LoVo (cell line): ENCODE measurements at places on chromosomes 2 and 18.

DNA sequence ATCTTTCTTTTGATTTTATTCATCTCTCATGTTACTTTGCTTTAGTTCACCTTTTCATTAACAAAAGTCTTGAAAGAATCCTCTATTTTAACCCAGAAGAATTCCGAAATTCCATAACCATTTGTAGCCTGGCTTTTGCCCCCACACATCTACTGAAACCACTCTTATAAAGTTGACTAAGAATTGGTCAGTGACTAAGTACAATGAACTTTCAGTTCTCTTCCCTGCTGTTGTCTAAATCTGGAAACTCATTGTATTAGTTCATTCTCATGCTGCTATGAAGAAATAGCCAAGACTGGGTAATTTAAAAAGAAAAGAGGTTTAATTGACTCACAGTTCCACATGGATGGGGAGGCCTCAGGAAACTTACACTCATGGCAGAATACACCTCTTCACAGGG, 49.9 kb upstream of the PNPT1 start:
- DNase-seq, result no peak

DNA sequence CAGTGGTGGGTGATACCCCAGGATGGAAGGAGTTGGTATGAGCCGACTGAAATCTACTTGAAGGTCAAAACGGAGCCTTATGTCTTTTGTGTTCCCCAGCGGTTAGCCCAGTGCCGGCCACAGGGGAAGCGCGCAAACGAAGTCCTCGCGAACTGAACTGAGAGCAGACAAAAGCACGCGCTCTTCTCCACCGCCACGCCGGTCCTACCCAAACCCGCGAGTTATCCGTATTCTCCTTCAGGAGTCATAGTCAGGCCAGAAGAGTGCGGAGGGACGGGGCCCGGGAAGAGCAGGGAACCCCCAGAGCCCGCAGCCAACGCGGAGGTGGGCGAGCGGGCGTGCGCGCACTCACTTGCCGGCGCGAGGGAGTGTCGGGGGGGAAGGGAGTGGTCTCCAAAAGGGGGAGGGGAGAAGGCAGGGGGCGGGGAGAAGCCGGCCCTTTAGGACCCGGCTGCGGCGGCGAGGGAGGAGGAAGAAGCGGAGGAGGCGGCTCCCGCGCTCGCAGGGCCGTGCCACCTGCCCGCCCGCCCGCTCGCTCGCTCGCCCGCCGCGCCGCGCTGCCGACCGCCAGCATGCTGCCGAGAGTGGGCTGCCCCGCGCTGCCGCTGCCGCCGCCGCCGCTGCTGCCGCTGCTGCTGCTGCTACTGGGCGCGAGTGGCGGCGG, at the start of gene IGFBP2:
Gene IGFBP2, plus strand, starts transcription at position 469 of the 664 bp plus-strand sequence. Its CDS starts 104 bp downstream, at position 573.
- DNase-seq, result no peak

DNA sequence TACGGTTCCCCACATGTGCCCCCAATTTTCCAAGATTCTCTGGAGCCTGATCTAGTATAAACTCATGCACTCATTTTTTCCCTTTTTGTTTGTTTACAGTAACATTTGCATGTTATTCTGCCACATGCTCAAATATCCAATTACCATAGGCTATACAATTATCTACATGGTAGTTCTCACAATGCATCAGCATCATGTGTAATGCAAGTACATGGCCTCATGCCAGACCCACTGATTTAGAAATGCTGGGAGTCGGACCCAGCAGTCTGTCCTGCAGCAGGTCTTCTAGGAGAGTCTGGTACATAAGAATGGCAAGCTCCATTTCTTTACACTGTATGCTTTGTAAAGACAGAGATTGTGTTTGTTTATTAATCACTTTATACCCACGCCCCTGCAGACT, 107.7 kb downstream of the CBLN2 start:
- no peak for DNase-seq

DNA sequence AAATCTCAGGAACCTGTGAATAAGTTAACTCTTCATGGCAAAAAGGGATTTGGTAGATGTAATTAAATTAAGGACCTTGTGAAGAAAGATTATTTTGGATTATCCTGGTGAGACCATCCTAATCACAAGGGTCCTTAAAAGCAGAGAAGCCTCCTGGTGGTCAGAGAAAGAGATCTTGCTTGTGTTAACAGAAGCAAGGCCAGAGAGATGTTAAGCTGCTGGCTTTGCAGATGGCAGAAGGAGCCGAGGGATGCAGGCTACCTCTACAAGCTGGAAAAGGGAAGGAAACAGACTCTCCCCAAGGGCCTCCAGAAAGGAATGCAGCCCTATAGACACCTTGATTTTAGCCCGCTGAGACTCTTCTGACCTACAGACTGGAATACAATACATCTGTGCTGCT, 197.0 kb downstream of the STK39 start:
- no peak for DNase-seq

DNA sequence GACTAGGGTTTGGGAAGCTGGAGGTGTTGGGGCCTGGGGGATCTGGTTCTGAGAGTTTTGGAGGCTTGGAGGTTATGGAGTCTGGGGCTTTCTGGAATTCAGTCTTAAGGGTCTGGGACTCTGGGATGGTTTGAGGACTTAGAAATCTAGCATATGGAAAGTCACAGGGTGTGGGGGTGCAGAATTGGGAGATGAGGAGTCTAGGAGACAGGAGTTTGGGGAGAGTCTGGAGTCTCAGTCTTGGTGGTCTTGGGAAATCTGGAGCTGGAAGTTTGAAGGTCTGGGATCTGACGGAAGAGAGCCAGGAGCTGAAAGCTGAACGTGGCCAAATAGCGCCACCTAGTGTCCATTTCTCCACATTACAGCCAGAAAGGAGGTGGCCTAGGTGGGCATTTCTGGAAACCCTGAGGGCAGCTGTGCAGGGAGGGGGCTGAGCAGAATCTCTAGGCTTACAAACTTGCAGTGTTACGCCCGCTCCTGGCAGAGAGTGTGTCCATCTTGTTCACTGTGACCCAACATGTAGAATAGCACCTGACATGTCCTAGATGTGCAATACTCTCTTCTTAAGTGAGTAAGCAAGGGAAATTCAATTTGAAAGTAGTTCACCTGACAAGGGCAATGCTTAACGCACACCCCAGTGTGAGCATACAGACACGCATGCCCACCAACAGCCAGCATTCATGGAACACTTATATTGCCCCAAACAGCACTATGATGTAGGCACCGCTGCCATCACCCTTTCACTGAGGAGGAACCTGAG, 204.8 kb downstream of the TFCP2L1 start:
- DNase-seq, result peak; percentile 47

DNA sequence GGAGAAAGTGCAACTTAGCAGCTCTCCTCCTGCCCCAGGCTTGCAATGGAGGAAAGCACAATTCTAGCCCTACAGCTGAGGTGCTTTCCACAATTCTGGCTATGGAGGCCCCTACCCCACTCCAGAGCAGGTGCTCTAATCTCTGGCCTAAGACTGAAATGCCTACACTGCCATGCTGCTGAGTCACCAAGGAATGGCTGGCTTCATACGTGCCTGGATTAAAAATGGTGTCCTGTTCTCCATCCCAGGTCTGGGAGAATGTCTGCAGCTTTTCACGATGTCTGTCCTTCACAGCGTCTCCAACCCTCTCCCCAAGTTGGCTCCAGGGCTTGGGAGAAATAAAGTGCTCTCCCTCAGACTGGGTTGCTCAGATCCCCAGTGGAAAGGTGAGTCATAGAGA, 48.5 kb downstream of the MBOAT2 start:
- DNase-seq, result no peak

GRCh38 chr2:207833251-207833751, 63.6 kb upstream of the FZD5 start:
- DNase-seq, result no peak

DNA sequence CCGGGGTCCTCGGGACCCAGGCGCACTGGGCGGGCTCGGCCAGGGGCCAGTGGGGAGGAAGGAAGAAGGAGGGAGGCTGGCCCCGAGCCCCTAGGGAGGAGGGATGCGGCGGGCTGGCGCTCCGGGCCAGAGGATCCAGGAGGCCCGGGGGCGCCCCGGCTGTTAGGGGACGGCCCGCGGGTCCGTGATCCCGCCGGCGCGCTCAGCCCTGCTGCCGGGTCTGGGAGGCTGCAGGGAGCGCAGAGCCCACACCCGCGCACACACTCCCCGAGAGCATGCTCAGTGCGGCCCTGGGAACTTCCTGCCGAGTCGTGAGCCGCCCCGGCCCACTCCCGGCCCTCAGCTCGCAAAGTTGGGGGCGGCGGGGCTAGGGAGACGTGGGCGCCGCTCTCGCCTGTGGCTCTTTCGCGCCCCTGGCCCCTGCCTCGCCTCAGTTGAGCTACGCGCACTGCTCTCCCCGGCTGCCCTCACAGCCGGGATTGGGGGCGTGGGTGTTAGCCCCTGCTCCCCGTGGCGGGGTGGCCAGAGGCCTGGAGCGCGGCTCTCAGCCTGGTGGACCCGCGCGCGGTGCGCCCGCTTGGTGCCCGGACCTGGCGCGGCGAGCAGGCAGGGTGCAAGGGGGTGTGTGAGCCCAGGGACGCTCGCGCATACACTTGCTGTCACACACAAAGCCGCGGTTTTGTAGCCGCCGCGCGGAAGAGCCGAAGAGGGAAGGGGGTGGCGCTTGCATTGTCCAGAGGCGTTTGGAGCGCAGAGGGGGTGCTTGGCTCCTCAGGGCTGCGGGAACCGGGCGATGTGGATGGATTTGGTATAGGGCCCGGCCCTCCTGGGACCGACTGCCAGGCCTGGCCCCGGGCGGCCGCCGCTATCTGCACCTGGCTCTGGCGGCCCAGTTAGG, 132.9 kb upstream of the MGAT5 start:
- DNase-seq, result peak; percentile 43

GRCh38 chr2:174183076-174183475, 65.3 kb downstream of the OLA1 start:
- no peak for DNase-seq
